ENCODE measurements at places on chromosomes 4 and X. TPM values are rescaled to one million over a fixed set of nuclear protein-coding genes. Genes with fewer than 3 reads are reported as not detected.

Gene GATA1
- not detected for total RNA-seq

Gene CABS1
- not detected for total RNA-seq

Gene PLK4
- 14.0 TPM for total RNA-seq

Gene CXCL1
- 4.5 TPM for total RNA-seq

Gene BBS12
- total RNA-seq: 3.9 TPM

Gene MAGEA11
- not detected for total RNA-seq

Gene GJB1
- not detected for total RNA-seq

Gene HTN1
- total RNA-seq: not detected

Gene RTL9
- not detected for total RNA-seq

All from bladder microvascular endothelial cell (primary cell).